NCI-H1105 (cell line): ENCODE measurements at places on chromosomes 2 and 18.

DNA sequence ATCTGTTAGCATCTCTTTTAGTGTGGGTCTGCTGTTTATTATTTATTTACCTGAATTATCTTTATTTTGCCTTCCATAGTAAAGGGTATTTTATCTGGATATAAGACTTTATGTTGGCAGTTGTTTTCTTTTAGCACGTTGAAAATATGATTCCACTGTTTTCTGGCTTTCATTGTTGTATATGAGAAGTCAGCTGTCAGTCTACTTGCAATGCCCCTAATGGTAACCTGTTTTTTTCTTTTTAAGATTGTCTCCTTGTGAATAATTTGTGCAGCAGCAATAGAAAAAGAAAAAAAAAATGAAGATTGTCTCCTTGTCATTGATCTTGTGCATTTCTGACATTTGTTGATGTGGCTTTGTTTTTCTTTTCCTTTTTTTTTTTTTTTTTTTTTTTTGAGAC, 27.2 kb downstream of the SNED1 start:
- no peak for DNase-seq

DNA sequence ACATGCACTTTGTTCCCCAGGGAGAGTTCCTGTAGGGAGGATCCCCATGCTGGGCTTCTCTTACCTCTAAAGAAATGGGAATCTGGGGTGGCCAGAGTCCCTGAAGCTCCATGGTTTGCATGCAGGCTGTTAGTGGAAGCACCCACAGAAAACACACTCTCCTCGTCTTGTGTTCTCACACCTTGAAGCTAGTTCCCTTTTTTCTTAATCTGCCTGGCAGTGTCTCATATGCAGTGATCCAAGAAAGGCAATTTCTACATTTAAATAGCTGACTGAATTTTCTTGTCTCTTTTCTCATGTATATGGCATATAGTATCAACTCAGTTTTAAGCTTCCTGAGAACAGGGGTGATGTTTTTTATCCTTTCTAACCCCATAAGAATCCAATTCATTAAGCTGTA, 65.0 kb downstream of the LINC00305 start:
- no peak for DNase-seq

DNA sequence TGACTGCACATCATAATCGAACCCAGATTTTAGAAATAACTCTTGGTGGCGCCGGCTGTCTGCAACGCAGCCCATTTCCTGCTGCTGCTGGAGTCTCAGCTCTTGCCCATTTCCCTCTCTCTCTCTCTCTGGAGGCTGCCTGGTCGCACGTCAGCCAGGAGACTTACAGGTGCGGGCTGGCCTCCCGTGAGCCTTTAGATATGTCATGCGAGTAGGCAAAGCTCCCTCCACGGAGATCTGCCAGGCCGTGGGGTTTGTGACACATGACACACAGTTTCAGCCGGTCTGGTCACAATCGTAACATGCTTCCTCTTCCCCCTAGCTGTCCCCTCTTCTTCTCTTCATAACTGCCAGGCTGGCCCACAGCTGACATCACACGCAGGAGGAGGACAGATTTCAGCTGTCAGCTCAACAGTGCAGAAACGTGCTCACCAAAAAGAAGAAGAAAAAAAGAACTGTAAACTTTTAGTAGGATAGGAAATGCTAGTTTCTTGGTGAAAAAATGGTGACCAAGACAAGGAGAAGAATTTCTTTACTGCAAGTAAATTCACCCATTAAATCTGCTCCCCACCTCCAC, 489.3 kb downstream of the ZNF516 start:
- DNase-seq, result peak; percentile 35

GRCh38 chr2:100427627-100428258, 10.3 kb upstream of the CHST10 start:
- DNase-seq, result no peak

GRCh38 chr2:95352310-95353054, 50.0 kb upstream of the FAHD2A start:
- DNase-seq, result no peak

GRCh38 chr18:8816220-8816619, 110.9 kb downstream of the MTCL1 start:
- no peak for DNase-seq

- DNase-seq, result no peak
These were observed 89.2 kb upstream of the CD226 start for GRCh38 chr18:70036771-70037347.

- no peak for DNase-seq
These were observed 48.1 kb downstream of the DGKD start for GRCh38 chr2:233402346-233402745.

- no peak for DNase-seq
These were observed 169.2 kb upstream of the FHL2 start for GRCh38 chr2:105567996-105568494.

DNA sequence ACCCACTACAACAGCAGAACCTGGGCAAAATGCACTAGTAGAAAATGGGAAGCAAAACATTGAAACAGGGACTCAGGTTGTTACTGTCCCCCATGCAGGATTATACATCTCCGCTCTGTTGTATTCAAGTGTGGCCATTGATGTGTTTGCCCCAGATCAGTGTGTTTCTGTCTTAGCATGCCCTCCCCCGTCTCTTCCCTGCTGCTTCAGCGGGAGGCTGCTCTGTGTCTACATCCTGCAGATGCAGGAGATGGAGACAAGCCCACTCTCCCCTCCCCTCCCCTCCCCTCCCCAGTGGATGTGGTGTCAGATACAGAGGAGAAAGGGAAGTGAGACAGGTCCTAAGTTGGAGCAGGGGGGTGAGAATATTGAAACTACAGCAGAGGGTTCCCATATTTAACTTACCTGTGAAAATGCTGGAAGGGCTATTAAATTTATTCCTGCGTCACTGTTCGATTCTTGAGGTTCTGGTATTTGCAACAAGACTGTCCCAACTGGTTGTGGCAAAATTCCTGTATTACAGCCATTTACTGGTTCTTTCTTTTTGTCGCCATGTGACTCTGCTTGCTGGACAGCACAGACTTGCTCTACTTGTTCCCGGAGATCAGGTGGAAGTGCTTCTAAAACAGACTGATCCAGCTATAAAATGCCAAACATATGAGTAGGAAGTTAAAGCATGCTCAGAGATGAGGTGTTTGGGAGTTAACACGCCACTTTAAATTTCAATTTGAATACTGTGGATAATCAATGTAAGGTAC, 67.0 kb downstream of the EIF5B start:
- DNase-seq, result no peak

- DNase-seq, result no peak
These were observed 61.2 kb downstream of the WDSUB1 start for GRCh38 chr2:159225025-159226016.

DNA sequence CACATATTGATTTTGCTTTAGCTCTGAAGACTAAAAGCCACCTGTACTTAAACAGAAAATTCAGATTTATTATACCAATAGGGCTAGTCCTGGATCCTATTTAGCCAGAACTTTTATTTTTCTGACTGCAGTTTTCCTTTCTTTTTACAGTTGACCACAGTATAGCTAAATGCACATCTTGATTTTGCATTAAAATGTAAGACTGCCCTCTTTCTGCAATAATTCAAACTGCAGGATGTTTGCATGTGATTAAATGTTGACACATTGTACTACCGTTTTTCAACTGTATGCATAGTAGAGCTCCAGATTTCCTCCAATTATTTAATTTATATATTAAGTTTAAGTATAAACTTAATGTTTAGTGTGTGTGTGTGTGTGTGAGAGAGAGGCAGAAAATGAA, 1262.9 kb downstream of the SUCLG1 start:
- DNase-seq, result no peak

DNA sequence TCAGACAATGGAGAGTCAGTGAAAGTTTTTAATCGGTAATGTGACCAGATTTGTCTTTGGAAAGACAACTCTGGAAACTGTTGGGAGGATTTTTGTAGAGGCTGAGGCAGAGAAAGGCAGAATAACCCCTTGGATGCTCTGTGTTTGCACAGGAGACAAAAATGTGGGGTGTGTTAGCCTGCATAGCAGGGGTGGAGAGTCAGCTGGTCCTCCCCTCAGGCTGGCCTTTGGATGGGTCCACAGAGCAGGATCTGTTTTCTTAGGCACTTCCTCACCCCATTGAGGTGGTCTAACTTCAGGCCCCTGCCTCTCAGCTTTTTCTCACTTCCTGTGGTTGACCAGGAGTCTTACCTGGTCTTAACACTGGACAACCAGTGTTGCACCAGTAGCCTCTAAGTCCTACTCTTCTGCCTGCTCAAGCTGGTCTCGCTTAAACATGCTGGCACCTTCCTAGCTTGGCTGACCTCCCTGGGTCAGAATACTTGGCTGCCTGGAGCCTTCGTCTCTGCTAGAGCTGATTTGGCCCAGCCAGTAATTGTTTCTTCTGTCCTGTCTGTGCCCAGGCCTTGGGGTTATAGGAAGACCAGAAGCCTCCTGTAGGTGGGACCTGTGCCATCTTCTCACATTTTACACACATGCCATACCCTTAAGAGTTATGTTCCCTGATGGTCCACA, 259.8 kb upstream of the RASGRP3 start:
- DNase-seq, result no peak

DNA sequence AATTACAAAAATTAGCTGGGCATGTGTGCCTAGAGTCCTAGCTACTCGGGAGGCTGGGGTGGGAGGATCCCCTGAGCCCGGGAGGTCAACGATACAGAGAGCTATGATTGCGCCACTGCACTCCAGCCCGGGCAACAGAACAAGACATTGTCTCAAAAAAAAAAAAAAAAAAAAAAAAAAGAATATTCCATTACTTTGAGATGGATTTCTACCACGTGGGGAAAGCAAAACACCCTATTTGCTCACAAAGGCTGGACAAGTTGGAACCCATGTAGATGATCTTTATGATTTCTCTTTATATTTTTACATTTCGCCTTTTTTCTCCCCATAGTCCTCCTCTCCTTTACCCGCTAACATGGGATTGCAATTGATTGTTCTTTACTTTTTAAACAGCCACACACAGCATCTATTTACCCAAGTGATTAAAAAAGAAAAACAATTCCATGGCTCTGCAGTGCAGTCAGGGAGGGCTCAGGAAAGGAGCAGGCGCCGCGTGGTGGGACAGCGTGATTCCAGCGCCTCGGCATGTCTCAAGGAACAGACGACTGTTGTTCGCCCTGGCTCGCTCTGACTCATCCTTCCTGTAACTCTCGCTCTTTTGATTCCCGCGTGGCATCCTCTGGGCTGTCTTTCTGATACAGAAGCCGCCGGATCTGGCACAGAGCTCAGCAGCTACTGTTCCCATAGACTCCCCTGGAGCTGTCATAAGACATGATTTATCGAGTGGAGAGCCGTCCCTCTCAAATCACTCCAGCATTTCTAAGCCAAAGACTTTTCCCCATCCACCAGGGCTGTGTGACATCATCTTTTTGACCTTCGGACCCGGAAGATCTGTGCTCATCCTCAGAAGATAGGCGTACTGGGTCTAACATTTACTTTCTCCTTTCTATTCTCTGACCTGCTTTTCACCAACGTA, 230.4 kb upstream of the AGAP1 start:
- no peak for DNase-seq

DNA sequence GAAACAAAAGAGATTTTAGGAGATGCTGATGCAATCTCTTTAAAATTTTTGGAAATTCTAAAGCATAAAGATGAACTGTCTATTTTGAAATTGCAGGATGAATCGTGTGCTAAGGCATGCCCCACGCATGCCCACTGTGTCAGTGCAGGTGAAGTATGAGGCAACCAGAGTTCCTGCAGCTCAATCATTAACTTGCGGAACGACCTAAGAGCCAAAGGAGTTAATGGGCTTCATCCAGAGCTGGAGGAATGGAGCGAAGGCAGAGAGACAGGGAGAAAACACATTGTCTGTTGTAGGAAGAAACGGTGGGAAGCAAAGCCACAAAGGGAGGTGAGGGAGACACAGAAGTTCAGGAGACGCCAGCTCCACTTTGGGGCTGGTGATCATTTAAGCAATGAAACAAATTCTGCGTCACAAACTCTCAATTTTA, 265.2 kb downstream of the CCDC85A start:
- DNase-seq, result no peak

DNA sequence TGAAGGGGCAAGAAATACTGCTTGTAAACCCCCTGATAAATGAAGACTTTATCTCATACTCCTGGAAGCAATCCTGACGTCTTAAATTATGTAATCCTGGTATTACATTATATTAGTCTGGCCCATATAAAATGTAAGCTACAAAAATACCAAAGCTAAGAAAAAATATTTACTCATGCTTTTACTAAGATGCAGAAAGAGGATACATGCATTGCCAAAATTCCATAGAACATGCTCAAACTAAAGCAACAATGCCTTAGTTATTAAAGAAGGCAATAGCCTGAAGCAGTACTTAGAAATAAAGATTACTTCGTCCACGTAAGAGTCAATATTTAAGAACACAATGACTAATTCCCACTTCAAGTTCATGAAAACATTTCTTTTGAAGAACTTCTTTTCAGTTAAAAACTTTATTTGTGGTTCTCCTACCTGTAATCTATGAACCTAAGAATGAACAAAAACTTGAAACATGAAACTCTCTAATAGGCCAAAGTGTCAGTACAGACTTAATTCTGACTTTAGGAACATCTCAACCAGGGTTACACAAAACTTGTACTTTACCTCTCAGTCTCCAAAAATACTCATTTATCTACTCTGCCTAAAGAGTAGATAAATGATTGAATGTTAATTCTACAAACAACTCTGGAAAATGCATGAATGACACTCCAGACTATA, 117.3 kb downstream of the THADA start:
- DNase-seq, result no peak

DNA sequence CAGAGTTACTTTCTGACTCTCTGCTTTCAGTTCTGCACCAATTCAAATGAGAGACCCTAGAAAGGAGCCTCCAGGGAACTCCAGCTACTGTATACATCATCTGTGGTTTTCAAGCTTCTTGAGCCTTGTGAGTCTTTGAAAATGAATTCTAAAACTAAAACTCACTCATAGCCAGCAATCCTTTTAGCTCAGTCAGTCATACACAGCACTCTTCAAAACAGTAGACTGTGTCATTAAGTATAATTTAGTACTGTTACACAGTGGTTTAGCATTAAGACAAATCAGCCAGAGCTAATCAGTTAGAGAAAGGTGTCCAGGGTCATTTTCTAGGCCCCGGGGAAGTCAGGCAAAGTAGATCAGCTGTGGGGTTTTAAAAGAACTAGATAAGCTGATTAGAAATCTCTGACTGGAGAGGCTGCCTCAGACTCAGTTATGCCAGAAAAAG, 322.1 kb upstream of the THUMPD2 start:
- no peak for DNase-seq

- no peak for DNase-seq
These were observed 158.9 kb downstream of the TWIST2 start for GRCh38 chr2:239006622-239007285.

DNA sequence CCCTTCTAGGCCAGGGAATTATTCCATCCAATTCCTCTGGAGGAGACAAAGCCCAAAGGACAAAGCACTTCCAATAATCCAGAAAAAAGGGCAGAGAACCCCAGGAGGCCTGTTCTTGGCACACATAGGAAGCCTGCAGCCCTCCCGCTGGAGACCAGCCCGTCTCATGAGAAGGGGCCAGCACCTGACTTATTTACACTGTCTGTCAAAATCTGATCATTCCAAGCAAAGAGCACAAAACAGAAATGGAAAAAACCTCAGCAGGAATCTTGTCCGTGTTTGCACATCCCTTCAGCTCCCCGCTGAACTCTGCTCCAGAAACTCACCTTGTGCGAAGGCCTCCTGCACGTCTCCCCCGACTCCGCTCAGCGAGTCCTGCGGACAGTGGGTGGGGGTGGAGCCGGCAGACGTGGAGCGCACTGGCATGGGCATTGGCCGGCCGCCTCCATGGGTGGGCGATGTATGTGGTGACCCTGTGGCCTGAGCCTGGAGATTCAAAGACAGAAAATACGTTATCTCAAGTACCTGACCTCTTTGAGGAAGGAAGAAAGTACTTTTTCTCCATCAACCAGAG, 46.2 kb upstream of the DNMT3A start:
- no peak for DNase-seq

- DNase-seq, result no peak
These were observed 61.3 kb upstream of the RAPGEF4 start for GRCh38 chr2:172674034-172674967.
